ENCODE measurements at places on chromosomes 1 and 21.
A peak's percentile ranks its signal among the peaks of the same experiment; 100 is the strongest.

GRCh38 chr21:42113926-42114409 is 42.9 kb downstream of the UMODL1 start:
- no peak overlapping the region for H3K4me3 ChIP-seq
- peaks cover 26% of the 10 kb centered on the region for H3K27me3 ChIP-seq
- no peak for DNase-seq
- no peak overlapping the region for H3K27ac ChIP-seq
- no peaks in the 10 kb centered on the region for H3K36me3 ChIP-seq

DNA sequence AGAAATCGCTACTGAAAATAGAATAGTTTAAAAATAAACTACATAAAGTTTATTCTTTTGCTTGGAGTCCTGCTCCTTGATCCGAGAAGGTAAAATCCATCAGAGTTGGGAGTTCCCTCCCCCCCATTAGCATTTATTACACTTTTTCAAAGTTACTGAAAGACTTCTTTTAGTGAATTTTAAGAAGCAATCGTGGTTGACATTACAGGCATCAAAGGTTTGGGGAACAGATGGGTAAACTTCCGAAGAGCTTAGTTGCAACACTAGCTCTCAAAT is 31.0 kb upstream of the NFIA start:
- no peak for DNase-seq
- H3K27ac ChIP-seq: peak overlapping the region; percentile 98
- H3K27me3 ChIP-seq: no peaks in the 10 kb centered on the region
- peaks cover 41% of the 10 kb centered on the region for H3K4me1 ChIP-seq
- no peaks in the 10 kb centered on the region for H3K36me3 ChIP-seq

DNA sequence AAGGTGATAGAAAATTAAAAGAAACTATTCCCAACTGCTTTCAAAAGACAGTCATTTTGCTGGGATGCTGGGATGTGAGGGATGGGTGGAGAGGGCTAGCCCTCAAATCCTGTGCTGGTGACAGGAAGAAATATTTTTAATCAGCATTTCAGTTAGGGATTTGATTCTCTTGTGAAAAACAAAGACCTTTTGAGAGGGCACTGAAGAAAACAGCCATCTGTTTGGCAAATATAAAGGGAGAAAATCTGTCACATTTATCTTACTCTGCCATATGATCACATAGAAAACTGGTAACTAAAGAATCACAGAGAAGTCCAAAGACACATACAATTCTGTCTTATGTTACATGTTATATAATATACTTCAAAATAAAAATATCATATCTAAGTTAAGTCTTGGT is 12.3 kb downstream of the STXBP3 start:
- H3K27ac ChIP-seq: no peak overlapping the region
- H3K4me3 ChIP-seq: no peak overlapping the region
- DNase-seq: no peak
- H3K36me3 ChIP-seq: peaks cover 100% of the 10 kb centered on the region
- no peaks in the 10 kb centered on the region for H3K4me1 ChIP-seq

DNA sequence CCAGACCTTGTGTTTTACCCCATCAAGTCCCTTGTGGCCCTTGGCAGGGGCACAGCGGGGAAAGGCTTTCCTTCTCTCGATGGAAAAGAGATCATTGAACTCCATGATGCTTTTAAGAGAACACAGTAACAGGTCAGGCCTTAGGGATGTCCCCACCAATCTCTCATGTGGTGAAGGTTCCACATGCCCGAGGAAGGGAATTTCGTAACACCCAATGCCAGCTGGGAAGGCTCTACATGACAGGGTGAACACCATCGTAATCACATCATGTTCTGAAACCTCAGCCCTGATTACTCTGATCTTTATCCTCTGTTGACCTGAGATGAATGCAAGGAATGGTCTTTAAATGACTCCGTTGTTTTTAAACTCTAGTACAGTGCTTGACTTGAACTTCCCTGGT is 105.5 kb upstream of the SPAG17 start:
- H3K36me3 ChIP-seq: no peaks in the 10 kb centered on the region
- H3K27me3 ChIP-seq: no peaks in the 10 kb centered on the region
- no peak overlapping the region for H3K27ac ChIP-seq
- peaks cover 8% of the 10 kb centered on the region for H3K4me1 ChIP-seq
- H3K4me3 ChIP-seq: no peak overlapping the region
- DNase-seq: no peak

- peaks cover 58% of the 10 kb centered on the region for H3K36me3 ChIP-seq
- DNase-seq: no peak
- no peak overlapping the region for H3K4me3 ChIP-seq
These were observed 18.2 kb downstream of the TNNT2 start for GRCh38 chr1:201359031-201359872.

DNA sequence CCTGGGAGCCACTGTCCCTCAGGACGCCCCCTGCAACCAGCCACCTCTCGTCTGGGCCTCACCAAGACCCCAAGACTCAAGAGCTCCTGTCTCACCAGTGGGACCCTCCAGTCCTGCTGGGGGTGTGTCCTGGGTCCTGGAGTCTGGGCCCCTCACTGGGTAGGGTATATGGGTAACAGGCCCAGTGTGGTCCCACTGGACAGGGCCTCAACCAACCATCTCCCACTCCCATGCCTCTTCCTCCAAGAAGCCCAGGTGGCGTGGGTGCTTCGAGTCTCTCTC is 725 bp upstream of the VWA1 start:
- no peaks in the 10 kb centered on the region for H3K27me3 ChIP-seq
- peak overlapping the region; percentile 92 for H3K27ac ChIP-seq
- peaks cover 45% of the 10 kb centered on the region for H3K4me1 ChIP-seq
- H3K4me3 ChIP-seq: no peak overlapping the region

DNA sequence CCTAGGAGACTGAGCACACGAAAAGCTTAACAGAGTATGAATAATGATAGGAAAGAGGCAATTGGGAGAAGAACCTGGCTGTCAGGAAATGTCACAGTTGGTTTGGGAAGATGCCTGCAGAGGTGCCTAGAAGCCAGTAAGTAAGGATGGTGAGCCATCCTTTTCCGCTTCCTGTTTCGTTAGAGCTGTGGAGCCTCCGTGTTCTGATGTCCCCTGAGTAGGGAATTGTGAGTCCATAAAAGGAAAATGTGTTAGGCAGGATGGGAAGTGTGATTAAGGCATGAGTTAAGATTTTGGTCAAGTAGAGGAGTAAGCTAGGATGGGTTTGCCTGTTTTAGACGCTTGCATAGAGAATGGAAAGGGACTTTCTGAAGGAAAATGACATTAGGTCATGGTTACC is 9.0 kb downstream of the CLIC4 start:
- no peak for DNase-seq
- no peaks in the 10 kb centered on the region for H3K27me3 ChIP-seq
- H3K4me3 ChIP-seq: no peak overlapping the region
- no peaks in the 10 kb centered on the region for H3K36me3 ChIP-seq
- H3K27ac ChIP-seq: peak overlapping the region; percentile 3
- peaks cover 67% of the 10 kb centered on the region for H3K4me1 ChIP-seq

DNA sequence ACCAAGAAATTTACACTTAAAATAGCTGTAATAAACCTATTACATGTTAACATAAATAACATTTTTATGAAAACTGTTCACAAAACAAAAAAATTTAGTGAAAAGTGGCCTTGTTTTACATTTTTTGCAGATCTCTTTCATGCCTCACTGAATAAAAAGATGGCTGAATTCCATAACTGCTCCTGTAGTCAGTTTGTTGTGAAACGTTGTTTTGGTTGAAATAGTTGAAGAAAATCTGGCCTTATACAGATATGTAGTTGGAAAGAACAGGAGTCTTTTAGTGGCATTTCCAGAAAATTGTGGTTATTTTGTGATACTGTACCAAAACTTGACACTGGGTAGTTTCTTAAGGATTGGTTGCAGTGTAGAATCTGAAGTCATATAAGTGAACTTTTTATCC is 18.1 kb downstream of the ITSN1 start:
- H3K27ac ChIP-seq: no peak overlapping the region
- H3K27me3 ChIP-seq: no peaks in the 10 kb centered on the region
- no peak for DNase-seq
- no peak overlapping the region for H3K4me3 ChIP-seq
- no peaks in the 10 kb centered on the region for H3K36me3 ChIP-seq
- peaks cover 50% of the 10 kb centered on the region for H3K4me1 ChIP-seq

- H3K27ac ChIP-seq: no peak overlapping the region
- peaks cover 36% of the 10 kb centered on the region for H3K4me1 ChIP-seq
- no peak overlapping the region for H3K4me3 ChIP-seq
- no peaks in the 10 kb centered on the region for H3K27me3 ChIP-seq
- no peaks in the 10 kb centered on the region for H3K36me3 ChIP-seq
These were observed 137.1 kb upstream of the RAB4A start for GRCh38 chr1:229133811-229134210.

DNA sequence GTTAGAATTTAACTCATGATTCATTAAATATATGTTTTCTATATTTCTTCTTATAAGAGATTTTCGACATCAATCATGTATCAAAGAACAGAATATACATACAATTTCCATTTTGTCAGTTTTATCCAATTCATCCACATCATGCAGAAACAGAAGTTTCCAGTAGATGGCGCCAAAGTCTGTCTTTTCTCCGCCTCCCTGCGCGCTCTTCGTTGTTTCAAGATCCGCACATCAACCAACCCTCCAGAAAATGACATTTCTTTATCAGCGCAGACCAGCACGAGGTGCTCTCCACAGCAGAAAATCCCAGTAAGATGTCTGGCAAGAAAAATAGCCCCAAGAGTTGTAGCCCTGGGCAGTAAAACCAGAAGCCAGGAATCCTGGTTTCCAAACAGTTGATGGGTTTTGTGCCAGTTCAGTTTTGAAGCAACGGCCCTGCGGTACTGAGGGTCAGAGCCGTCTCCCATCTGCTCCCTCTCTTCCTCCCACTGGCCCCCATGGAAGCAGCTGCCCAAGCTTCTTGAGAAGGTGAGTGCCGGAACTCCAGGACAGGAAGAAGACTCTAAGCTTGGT is 38.6 kb upstream of the GPR137B start:
- H3K27ac ChIP-seq: no peak overlapping the region
- H3K27me3 ChIP-seq: no peaks in the 10 kb centered on the region

- peaks cover 36% of the 10 kb centered on the region for H3K36me3 ChIP-seq
- no peaks in the 10 kb centered on the region for H3K27me3 ChIP-seq
- H3K4me1 ChIP-seq: peaks cover 71% of the 10 kb centered on the region
- no peak overlapping the region for H3K4me3 ChIP-seq
- H3K27ac ChIP-seq: peak overlapping the region; percentile 86
These were observed 24.4 kb downstream of the SNAP47 start for GRCh38 chr1:227759341-227760300.

- H3K36me3 ChIP-seq: no peaks in the 10 kb centered on the region
- no peak overlapping the region for H3K27ac ChIP-seq
- H3K27me3 ChIP-seq: no peaks in the 10 kb centered on the region
- H3K4me3 ChIP-seq: no peak overlapping the region
- no peak for DNase-seq
These were observed 4.3 kb downstream of the PTPN14 start for GRCh38 chr1:214546886-214547641.

GRCh38 chr1:155695072-155695471 is 6.2 kb downstream of the DAP3 start:
- DNase-seq: no peak
- H3K27ac ChIP-seq: no peak overlapping the region
- no peaks in the 10 kb centered on the region for H3K27me3 ChIP-seq
- no peaks in the 10 kb centered on the region for H3K36me3 ChIP-seq
- peaks cover 19% of the 10 kb centered on the region for H3K4me1 ChIP-seq

DNA sequence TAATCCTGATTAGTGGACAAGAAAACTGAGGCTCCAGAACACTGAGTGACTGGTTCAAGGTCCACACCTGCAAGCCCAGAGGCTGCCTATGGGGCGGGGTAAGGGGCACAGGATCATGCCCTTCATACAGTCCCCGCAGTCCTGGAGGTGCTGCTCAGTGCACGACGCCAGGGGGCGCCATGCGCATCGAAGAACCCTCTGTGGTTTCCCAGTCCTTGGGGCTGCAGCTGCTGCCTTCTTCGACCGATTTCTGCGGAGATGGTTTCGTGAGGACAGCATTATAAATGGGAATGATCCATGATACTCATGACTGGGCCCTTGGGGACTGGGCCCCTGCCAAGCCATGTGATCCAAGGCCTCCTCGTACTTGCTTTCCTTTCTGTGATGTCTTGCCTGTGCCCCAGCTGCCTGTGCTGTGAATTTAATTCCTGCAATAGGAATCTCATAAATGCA is 37.1 kb upstream of the ARHGEF10L start:
- H3K4me3 ChIP-seq: no peak overlapping the region
- DNase-seq: peak; percentile 89
- H3K27ac ChIP-seq: peak overlapping the region; percentile 34
- H3K27me3 ChIP-seq: no peaks in the 10 kb centered on the region
- peaks cover 10% of the 10 kb centered on the region for H3K4me1 ChIP-seq

DNA sequence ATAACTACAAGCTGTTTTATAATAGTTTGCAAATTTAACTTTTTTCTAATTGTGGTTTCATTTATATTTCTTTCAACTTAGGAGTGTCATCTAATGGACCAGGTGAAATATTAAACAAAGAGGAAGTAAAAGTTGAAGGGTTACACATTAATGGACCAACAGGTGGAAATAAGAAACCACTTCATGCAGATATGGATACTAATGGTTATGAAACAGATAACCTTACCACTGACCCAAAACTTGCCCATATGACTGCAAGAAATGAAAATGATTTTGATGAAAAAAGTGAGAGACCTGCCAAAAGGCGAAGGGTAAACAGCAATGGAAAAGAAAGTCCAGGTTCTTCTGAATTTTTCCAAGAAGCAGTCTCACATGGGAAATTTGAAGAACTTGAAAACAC is 59.7 kb downstream of the MIER1 start:
- no peak overlapping the region for H3K27ac ChIP-seq
- no peaks in the 10 kb centered on the region for H3K4me1 ChIP-seq
- no peaks in the 10 kb centered on the region for H3K27me3 ChIP-seq
- no peak overlapping the region for H3K4me3 ChIP-seq
- no peak for DNase-seq

DNA sequence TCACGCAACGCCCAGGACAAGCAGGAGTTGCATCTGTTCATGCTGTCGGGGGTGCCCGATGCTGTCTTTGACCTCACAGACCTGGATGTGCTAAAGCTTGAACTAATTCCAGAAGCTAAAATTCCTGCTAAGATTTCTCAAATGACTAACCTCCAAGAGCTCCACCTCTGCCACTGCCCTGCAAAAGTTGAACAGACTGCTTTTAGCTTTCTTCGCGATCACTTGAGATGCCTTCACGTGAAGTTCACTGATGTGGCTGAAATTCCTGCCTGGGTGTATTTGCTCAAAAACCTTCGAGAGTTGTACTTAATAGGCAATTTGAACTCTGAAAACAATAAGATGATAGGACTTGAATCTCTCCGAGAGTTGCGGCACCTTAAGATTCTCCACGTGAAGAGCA is 60.4 kb upstream of the ZNF326 start:
- H3K4me3 ChIP-seq: no peak overlapping the region
- no peaks in the 10 kb centered on the region for H3K27me3 ChIP-seq
- H3K36me3 ChIP-seq: peaks cover 10% of the 10 kb centered on the region

DNA sequence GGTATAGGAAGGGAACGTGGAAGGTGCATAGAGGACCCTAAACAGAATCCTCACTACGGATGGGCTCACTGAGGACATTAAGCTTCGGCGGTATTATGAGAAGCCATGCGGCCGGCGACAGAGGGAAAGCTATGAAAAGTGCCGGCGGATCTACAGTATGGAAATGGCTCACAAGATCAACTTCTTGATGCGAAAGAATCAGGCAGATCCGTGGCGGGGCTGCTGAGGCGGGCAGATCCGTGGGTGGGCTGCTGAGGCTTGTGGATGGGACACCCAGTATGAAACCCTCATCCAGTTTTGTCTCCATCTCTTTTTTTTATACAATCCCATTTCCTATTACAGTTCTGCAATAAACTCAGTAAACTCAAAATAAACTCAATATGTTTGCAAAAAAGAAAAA is 95.8 kb downstream of the CRB1 start:
- DNase-seq: no peak
- H3K27me3 ChIP-seq: no peaks in the 10 kb centered on the region
- H3K4me3 ChIP-seq: no peak overlapping the region
- no peak overlapping the region for H3K27ac ChIP-seq

Measured in heart left ventricle (tissue), 16 donors.